ENCODE measurements at places on chromosomes 7 and 10.

DNA sequence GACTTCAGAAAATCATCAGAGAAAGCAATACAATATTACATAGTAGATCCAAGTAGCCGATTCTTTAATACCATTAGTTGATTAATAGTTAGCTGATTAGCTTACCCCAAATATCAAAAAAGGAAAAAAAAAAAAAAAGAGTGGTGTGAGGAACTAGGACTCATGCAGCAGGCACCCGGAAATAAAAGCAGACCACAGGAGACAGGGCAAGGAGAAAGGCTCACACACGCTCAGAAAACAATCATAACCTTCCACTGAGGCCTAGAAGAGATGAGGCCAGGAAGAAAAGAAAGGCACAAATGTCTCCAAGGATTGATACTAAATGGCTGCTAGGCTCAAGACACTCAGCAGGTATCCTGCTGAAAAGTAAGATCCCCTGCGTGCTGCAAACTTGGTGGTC lies 25.9 kb downstream of the TRDMT1 start:
- DNase-seq, result no peak

- DNase-seq, result no peak
Measured at GRCh38 chr7:114534953-114535352, 120.3 kb downstream of the FOXP2 start.

DNA sequence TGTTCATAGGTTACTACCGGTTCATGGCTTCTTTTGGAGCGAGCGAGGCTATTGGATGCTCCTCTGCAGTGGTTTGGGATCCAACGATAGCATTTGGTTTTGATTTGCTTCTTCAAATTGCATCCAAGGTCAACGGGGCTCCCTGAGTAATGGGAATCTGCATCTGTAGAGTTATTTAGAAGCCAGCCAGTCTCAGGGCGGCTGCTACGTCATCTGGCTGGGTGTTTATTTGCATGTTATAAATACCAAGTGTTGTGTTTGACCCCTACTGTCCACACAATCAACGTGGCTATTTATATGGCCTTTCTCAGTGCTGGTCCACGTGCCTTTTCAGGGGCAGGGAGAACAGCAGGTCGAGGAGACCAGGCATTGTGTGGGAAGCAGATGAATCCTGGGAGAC lies 137.7 kb downstream of the PRPF18 start:
- DNase-seq, result no peak

- no peak for DNase-seq
Measured at GRCh38 chr7:145009876-145010275, 174.0 kb upstream of the TPK1 start.

GRCh38 chr7:127692200-127692599 lies 40.2 kb downstream of the SND1 start:
- no peak for DNase-seq

GRCh38 chr7:108227366-108227765 lies 97.2 kb upstream of the LAMB4 start:
- no peak for DNase-seq

All from activated CD4-positive, alpha-beta T cell treated with anti-CD3 and anti-CD28 coated beads, Interleukin-2, amount 50 U/mL, for 4 hours (primary cell).